Glutamatergic neuron (in vitro differentiated cells): ENCODE measurements at places on chromosomes 7 and 10. TPM values are rescaled to one million over a fixed set of nuclear protein-coding genes. Genes with fewer than 3 reads are reported as not detected.

The UNC5B gene
- 22.6 TPM for total RNA-seq

GRCh38 chr7:130372402-130373165 is 7.7 kb upstream of the CPA1 start:
- DNase-seq: no peak

DNA sequence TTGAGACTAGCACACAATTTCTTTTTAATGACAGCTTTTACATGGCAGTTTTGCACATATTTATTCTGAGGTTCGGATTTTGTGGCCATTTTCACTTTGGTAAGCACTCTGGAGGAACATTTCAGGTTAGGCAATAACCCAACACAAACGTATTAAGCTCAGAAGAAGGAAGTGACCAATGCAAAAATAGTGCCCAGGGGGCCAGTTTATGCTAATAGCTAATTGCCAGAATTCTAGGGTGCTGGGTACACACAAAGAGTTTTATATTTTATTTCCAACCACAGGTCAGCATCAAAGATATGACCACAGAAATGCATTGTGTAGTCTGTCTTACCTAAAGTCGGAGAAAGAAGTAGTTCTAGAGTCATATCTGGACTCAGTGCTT is 8.4 kb upstream of the AGR2 start:
- DNase-seq: no peak

- no peak for DNase-seq
Observed at GRCh38 chr10:86085136-86085535, 281.5 kb downstream of the GRID1 start.

DNA sequence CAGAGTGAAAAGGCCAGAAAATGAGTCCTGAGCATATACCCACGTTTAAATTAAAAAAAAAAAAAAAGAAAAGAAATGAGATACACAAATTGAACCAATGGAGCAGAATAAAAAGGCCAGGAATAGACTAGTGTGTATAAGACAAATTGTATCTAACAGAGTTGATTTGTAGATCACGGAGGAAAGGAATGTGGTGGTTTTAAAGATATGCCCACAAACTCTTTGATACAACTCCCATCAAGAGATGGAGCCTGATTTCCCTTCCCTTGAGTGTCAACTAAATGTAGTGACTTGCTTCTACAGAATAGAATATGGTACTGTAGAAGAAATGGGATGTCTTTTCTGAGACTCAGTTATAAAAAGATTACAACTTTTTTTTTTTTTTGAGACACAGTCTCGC is 10.4 kb downstream of the SYPL1 start:
- no peak for DNase-seq

DNA sequence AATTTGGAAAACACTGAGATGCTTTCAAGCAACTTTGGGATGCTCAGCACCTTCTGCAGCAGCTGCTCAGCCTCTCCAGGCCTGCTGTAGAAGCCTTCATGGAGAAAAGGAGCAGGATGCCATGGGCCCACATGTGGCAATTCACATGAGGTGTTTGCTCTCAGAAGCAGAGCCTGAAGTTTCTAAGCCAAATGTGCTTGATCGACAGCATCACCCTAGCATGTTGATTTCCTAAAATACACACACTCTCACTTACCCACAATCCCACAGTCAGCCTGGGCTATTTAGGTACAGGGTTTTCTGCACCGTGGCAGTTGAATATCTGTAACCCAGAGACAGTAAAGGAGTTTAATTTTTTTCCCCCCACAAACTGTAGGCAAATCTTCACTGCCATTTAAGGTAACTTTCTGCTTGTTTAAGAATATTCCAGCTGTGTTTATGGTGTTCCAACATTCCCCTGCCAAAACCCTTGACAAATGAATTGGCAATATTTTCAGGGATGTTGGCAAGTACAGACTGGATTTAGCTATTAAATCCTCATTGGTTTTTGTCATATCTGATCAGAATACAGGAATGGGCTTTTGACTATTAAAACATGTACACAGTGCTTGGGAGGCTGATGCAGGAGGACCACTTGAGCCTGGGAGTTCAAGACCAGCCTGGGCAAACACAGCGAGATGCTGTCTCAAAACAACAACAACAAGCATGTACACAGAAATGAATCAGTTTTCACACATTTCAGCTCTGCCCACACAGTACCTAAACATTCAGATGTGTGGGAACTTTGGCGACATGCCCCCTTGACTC is 244.2 kb downstream of the CELF2 start:
- DNase-seq: no peak

- DNase-seq: no peak
Observed at GRCh38 chr7:116438267-116438666, 61.3 kb upstream of the CAV2 start.

DNA sequence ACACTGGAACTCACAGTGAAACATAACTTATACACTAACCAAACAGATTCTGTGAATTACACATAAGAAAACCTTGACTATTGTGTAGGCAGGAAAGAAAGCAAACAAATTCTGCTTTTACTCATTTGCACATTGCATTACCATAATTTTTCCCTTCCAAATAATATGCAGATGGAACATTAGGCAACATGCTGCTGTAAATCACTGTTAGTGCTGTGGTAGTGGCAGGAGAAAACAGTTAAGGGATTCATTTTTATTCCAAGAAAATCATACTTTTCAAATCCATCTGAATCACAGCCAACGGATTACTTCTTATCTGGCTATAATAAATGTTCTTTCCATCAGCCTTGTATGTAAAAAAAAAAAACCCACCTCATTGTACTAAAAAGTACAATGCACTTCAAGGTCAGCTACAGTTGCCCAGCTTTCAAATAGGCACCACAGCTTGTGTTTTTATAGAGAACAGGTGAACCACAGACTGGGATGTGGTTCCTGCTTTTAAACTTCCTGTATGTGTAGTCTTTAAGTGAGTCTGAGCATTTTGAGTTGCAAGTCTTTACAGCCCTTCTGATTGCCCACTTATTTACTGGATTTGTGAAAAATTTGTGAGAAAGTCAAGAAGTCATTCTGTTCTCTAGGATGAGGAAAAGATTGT is 590.0 kb upstream of the SEMA3D start:
- DNase-seq: no peak

DNA sequence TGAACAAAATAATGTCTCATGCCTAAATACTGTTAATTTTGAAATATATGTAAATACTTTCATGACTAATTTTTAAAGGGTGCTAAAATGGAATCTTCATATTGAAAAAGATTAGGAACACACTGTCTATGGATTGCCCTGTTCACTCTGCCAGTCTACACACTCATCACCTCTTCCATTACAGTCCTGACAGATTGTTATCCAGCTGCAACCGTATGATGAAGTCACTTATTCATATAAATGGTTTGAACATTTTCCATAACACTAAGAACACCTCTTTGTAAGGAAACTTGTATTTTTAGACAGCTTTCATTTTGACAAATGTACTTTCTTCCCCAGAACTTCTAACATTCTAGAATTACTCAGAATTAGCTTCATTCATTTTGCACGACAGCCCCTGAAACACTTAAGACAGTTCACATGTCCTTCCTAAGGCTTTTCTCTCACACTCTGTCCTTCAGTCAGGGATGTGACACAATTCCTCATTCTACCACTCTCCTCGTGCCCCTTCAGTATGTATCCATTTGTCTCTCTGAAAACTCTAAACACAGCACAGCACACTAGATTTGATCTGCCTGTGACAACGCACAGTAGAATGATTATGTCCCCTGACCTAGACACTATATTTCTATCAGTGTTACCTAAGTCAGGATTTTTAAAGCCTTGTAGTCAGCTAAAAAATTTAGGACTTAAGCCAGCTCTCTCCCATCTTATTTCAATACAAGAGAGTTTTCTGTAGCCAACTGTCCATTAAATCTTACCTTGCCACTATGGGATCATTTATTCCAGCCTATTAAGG is 71.9 kb downstream of the ORC5 start:
- DNase-seq: no peak

The PIK3CG gene
- total RNA-seq: not detected
